ENCODE measurements at places on chromosomes 7 and 10. TPM values are rescaled to one million over a fixed set of nuclear protein-coding genes. Genes with fewer than 3 reads are reported as not detected.

Gene FBXL13
- total RNA-seq = 9.2 TPM

Gene NUPR2
- total RNA-seq = not detected

Gene NXPH1
- total RNA-seq = not detected

Gene LBX1
- total RNA-seq = not detected

Gene KLLN
- total RNA-seq = 0.87 TPM
